Activated CD4-positive, alpha-beta T cell treated with anti-CD3 and anti-CD28 coated beads, Interleukin-2, amount 50 U/mL, for 4 hours (primary cell): ENCODE measurements at places on chromosomes 16 and 17.

DNA sequence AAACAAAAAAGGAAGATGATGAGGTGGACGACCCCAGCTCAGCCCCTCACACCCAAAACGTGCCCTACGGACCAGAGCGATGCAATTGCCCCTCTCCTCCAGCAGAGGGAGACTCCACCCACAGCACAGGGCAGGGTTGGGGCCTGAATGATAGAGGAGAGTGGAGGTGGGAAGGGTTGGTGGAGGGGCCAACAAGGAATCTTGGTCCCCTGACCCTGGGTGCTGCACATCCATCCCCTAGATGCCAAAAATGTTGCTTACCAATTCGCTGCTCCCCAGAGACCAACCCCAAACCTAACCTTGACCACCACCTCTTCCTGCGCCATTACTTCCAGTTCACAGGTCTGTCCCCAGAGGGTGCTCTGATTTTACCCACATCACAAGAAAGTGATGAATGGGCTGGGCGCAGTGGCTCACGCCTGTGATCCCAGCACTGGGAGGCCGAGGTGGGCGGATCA, 12.9 kb downstream of the P2RX5 start:
- peak; percentile 53 for DNase-seq

- no peak for DNase-seq
Observed at GRCh38 chr17:62818526-62818925, 10.4 kb upstream of the MARCHF10 start.

DNA sequence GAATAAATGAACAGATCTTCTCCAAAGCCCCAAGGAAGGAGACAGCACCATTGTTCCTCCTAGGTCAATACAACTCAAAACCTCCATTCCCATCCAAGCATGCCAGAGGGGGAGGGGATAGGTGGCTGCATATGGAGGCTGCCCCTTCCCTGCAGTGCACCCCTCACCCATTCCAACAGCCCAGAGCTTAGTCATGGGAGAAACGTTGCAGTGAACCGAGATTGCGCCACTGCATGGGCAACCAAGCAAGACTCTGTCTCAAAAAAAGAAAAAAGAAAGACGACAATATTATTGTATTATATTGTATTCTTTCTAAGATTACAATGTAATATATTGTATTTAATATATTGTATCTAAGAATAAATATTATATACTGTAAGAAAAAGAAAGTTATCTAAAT, 36.4 kb upstream of the CD300E start:
- DNase-seq = no peak

DNA sequence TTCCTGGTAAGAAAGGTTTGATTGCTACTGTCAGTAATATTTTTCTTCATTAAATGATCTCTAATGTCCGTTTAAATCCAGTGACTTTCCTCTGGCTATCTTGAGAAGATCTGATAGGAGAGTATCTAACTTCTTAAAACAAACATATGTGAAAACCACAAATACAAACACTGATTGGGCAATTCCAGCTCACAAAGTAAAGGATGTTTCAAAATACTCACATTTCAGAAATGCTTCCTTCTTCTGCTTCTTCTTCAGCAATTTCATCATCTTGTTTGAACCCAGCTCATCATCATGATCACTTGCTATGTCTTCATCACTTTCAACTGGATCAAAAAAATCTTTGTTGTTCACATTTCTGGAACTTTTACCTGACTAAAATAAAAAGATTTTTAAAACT, 64.3 kb upstream of the RBL2 start:
- no peak for DNase-seq

DNA sequence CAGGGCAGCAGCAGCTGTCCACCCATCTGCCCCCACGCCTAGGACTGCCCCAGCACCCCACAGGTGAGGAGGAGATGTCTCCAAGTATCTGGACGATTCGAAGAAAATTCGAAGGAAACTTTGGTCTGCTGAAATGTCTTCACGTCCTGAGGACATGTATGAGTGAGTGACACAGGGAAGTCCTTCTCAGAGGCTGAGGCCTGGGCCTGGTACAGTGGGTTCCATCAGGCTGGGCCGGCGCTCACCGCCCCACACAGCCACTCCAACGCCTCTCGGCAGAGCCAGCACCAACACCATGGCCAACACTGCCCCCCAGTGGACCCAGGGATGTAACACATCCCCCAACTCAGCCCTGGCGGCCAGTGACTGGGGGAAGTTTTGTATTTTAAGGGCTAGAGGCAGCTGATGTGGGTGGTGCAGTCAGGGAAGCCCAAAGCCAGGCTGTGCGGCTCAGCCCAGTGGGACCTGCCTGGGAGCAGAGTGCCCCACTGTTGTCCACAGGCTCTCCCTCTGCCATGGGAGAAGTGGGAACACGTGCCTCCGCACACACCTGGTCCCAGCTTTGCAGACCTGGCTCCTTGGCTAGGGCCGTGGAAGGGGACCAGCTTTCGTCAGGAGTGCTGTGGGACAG, 55.8 kb upstream of the FASN start:
- peak; percentile 80 for DNase-seq

GRCh38 chr16:48075398-48075797, 80.4 kb downstream of the ABCC12 start:
- no peak for DNase-seq

GRCh38 chr16:75379339-75379738, 54.0 kb downstream of the CFDP1 start:
- DNase-seq = no peak

GRCh38 chr17:79948406-79948944, 87.2 kb downstream of the TBC1D16 start:
- no peak for DNase-seq

DNA sequence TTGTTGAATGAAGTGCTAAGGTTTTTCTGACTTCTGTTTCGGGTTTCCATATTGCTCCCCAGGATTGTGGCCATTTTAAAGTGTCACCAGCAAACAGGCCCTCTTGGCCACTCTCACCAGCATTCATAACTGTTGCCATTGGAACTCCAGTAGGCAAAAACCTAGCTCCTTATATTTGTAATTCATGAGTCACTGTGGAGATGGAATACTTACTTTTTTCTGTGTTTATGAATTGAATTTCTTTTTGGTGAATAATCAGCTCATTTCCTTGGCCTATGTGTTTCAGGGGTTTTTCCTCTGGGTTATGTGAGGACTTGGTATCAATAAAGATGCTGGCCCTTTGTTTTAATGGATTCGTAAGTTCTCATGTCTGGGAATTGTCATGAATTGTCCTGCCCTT, 255.1 kb downstream of the SNX29 start:
- no peak for DNase-seq

GRCh38 chr17:14299280-14300141, 1.4 kb upstream of the HS3ST3B1 start:
- DNase-seq = peak; percentile 26

DNA sequence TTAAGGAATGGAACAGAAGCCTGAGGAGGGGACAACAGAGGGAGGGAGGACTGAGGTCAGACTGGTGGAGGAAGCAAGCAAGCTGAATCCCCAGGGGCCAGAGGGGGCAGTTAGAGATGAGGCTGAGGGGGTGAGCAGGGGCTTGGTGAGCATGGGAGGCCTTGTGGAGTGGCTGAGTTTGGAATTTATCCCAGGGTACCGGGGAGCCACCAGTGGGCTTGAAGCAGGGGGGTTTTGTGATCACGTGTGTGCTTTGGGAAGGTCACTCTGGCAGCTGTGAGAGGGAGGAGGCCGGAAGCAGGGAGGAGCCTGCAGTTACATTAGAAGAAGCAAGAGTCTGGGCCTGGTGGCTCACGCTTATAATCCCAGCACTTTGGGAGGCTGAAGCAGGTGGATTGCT, 9.8 kb upstream of the CTCF start:
- no peak for DNase-seq

DNA sequence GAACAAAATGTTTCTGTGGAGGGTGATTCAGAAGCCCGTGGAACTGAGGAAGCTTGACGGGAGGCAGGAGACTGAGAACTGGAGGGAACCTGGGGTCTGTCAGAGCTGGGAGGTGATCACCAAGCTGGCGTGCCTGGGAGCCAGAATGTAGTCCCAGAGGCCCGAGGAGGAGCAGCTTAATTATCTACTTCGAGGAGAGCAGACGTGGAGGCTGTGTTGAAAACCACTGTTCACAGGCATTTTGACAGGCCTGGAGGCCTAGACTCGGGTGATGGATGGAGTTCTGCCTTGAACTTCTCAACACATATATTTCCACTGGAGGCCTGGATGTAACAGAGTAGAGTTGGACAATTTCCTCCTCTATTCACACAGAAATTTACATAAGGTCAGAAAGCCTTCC, 177.7 kb upstream of the SALL1 start:
- no peak for DNase-seq
